8988T (cell line): ENCODE measurements at places on chromosomes 6 and 20.

GRCh38 chr20:46833360-46833759 lies 61.3 kb upstream of the EYA2 start:
- no peak for DNase-seq

- no peak for DNase-seq
Observed at GRCh38 chr6:135658481-135658880, 160.9 kb upstream of the AHI1 start.

DNA sequence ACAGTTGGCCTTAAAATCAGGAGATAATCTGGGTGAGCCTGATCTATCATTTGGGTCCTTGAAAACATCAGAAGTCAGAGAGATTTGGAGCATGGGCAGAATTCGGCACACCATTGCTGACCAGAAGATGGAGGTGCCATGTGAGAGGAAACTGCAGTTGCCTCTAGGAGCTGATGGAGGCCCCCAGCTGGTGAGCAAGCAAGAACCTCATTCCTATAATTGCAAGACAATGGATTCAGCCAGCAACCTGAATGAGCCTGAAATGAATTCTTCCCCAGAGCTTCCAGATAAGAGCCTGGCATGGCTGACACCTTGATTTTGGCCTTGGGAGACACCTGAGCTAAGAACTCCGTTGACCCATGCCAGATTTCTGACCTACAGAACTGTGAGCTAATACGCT lies 76.3 kb upstream of the FYN start:
- DNase-seq = no peak

DNA sequence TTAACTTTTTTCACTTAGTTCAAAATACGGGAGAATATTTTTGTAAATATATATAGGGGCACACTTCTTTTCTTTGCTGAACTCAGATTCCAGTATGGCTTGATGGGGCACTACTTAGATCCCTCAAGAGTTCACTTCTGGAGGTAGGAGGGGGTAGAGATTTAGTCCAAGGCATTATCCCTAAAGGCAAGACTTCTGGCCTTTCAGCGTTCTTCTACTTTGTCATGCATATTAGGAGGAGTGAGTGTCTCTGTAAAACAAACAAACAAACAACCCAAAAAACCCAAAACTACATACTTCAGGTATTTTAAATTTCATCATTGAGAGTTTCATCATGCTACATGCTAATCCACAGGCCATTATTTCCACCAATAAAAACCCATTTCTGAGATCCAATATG lies 32.0 kb downstream of the SMPDL3A start:
- DNase-seq = no peak

GRCh38 chr20:58017231-58017969 lies 211.1 kb downstream of the ANKRD60 start:
- DNase-seq = peak; percentile 73

DNA sequence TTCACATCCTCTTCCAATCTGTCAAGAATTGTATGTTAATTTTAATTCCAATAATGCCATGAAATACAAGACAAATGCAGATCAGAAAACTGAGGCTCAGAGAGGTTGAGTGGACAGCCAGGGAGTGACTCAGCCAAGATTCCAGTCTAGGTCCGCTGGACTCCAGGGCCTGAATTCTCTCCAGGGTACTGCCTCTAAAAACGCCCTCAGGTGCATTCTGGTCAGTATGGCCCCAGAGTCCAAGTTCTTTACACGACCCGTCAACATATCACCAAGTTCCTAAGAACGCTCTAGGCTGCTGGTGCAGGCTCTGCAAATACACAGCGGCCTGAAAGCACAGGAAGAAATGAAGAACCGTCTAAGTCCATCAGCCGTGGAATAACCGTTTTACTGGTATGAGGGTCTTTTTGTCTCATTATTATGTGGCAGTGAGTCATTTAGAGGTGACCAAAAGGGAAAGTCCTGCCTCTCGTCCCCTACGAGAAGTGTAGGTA lies 709 bp upstream of the ASXL1 start:
- no peak for DNase-seq

DNA sequence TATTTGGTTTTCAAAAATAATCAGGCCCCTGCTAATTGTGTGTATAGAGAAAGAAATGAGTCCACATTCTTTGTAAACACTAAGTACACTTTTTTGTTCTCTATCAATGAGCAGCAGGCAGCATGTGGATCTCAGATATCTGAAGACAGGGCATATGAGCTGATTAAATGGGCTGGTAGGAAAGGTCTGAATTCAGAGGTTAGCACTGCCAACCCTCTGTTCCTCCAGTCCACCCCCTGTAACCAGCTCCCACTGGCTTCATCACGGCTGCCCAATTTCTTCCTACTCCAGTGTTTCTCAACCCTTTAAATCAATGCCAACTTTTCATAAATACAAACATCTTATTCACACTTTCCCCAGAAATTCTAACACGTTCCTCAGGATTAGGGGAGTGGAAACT lies 128.5 kb downstream of the TPBG start:
- no peak for DNase-seq

GRCh38 chr6:167119670-167120582 lies 3.0 kb upstream of the CCR6 start:
- no peak for DNase-seq

GRCh38 chr20:48406498-48406897 lies 421.3 kb downstream of the PREX1 start:
- no peak for DNase-seq

GRCh38 chr6:140609956-140610355 lies 1235.5 kb upstream of the CITED2 start:
- no peak for DNase-seq

GRCh38 chr20:11843289-11843688 lies 74.4 kb upstream of the BTBD3 start:
- DNase-seq = no peak

DNA sequence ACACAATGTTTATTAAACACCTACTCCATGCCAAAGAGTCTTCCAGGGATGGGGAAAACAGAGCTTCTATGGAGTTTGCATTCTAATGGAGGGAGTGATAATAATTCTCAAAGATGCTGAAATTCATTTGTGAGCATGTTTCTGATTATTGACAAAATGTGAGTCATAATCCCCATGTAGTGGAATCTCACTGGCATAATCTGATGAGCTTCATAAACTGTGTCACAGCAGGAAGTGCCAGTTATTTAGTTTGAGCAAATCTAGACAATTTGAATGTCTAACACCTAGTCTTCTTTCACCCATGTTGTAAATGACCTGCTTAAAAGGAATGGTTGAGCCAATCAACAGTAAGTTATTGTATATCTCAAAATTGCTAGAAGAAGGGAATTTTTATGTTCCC lies 95.1 kb downstream of the KCNQ5 start:
- DNase-seq = no peak

DNA sequence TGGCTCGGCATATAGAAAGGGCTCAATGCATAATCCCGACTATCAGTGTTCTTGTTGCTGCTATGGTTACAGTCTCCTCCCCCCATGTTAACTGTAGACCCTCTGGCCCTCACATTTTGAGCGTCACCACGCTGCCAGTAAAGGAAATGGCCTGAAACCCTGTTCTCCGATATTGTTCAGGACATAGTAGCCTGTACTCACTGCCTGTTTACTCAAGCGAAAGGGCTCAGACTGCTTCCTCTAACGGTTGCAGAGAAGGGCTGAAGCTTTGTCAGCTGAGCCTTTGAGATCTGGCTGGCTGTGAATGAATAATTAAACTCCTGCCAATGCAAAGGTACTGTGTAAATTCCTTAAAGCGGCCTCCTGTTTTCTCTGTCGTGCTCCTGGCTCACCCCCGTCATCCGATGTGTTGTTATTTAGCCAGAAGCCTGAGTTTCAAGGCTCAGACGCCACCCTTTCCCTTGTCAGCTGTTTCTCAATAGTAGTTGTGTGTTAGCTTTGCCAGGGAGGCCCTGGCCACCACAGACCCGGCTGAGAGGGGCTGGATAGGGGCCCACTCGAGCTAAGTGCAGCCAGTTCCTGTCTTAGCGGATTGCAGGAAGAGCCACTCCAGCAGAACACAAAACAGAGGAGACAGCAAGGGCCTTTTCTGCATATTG lies 31.2 kb upstream of the RALGAPA2 start:
- no peak for DNase-seq

DNA sequence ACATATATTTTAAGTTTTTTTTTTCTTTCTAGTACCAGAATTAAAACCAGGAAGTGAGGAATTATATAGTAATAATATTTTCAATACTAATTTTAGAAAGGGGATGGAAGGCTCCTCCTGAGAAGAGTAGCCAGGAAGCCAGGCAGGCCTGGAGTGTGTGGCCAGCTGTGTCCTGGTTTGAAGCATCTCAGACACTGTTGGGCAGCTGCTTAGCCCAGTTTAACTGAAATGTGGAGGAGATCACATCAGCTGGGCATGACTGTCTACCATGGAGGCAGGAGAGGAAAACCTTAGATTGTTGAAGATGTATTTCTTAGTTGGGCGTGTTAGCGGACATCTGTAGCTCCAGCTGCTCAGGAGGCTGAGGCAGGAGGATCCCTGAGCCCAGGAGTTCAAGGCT lies 142.2 kb downstream of the ARID1B start:
- DNase-seq = no peak

DNA sequence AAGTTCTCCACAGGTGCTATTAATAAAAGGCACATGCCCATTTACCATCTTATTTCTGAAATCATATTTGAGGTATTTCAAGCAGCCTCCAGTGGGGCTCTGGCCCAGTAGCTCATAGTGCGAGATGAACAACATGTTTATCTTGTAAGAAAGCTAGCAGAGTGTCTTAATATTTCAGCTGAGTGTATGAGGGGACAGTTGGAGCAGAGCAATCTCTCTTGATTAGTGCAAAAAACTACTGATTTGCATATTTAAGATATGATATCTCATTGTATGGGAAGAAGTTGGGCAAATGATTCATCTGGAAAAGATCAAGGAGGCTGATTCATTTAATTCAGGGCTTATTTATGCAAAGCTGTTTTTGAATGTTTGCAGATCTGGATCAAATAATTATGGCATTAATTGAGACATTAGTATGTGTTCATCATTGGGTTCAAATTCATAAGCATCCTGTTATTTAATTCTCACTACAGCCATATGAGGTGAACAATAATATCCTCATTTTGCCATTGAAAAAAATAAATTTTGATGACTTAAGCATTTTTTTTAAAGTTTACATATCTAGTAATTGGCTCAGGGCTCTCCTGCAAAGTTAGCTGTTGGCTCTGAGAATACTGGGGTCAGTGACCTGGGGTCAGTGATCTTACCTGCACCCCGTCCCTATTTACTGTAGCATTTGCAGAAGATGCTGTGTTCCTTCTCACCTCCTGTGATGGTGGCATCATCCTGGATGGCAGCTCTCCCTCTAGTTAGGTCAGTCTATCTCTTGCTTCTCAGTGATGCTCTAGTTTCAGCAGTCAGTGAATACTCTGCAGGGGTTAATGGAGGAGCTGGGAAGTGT lies 24.1 kb upstream of the GCLC start:
- DNase-seq = no peak

DNA sequence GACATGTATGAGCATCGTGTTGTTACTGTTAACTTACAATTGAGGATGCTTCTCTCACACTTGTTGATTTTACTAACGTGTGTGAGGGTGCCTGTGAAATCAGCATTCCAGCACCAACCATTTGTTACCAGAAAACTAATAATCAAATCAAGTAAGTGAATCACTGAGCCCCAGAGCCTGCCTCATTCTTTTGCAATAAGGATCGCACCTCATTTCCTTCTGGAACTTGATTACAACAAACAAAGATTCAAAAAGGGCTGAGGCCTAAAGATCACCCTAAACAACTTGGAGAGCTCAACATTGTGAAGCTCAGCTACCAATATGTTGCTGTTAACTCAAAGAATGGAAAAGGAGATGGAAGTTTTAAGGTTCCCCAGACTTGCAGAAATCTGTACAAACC lies 274.7 kb downstream of the TFAP2A start:
- no peak for DNase-seq

- no peak for DNase-seq
Observed at GRCh38 chr6:109075934-109076333, 18.7 kb downstream of the SESN1 start.

- no peak for DNase-seq
Observed at GRCh38 chr20:1943275-1944002, 48.2 kb downstream of the SIRPA start.

GRCh38 chr20:61765871-61766654 lies 299.6 kb downstream of the TAF4 start:
- no peak for DNase-seq

- DNase-seq = no peak
Observed at GRCh38 chr20:6091661-6092060, 31.2 kb downstream of the FERMT1 start.

GRCh38 chr20:4067600-4068261 lies 52.4 kb upstream of the RNF24 start:
- no peak for DNase-seq

DNA sequence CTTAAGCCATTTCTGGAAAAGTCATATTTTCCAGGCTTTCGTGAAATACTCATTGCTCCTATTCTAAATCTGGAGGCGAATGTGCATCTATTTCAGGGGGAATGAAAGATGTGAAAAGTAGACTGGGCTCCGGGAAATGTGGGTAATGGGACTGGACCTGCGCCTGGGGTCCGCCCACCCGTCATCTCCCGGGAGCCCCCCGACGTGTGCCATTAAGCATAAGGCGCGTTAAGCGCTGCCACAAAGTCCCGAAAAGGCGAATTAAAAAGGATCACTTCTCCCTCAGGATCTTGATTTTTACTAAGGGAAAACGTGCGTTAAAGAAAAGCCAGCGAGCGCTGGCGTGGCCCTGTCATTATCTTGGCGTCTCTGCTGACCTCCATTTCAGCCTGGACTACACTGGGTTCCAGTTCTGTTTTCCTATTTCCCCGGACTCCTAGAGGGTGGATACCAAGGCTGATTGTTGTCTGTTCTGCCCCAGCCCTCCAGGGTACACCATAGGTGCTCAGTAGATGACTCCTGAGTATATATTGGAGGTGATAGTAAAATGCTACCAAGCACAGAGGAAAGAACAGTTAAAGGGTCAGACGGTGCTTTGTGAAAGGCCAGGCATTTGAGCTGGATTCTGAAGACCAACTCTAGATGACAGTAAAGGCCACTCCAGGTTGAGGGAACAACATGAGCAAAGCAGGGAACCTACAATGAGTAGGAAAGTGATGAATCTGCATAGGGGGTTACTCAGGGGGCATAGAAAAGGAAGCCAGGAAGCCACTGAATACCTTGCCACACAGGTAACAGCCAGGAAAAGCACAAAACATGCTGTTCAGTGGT lies 89.2 kb upstream of the ARID1B start:
- DNase-seq = peak; percentile 37

DNA sequence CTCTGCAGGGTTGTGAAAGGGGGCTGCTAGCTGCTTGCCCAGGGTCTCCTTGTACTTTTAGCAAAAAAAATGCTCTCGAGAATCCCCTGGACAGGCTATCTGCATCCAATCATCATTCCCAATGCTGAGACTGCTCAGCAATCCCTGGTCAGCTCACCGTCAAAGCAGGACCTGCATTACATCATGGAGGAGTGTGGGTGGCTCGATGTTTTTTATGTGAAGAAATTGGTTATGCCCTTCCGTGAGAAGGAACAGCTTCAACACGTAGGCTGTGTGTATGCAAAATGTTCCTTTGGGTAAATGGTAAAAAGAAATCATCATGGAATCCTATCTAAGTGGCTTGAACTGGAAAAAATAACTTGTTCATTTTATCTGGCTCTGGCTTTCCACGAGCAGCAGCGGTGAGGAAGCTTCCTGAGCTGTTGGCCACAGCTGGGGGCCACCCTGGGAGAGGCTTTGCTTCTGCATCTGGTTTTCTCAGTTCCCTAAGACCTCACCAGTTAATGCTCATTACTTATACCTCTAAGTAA lies 111.4 kb downstream of the FYN start:
- DNase-seq = no peak
